ENCODE measurements at places on chromosomes 1 and 21.
A peak's percentile ranks its signal among the peaks of the same experiment; 100 is the strongest.

- no peak for DNase-seq
These were observed 17.2 kb upstream of the GFI1 start for GRCh38 chr1:92503926-92504285.

DNA sequence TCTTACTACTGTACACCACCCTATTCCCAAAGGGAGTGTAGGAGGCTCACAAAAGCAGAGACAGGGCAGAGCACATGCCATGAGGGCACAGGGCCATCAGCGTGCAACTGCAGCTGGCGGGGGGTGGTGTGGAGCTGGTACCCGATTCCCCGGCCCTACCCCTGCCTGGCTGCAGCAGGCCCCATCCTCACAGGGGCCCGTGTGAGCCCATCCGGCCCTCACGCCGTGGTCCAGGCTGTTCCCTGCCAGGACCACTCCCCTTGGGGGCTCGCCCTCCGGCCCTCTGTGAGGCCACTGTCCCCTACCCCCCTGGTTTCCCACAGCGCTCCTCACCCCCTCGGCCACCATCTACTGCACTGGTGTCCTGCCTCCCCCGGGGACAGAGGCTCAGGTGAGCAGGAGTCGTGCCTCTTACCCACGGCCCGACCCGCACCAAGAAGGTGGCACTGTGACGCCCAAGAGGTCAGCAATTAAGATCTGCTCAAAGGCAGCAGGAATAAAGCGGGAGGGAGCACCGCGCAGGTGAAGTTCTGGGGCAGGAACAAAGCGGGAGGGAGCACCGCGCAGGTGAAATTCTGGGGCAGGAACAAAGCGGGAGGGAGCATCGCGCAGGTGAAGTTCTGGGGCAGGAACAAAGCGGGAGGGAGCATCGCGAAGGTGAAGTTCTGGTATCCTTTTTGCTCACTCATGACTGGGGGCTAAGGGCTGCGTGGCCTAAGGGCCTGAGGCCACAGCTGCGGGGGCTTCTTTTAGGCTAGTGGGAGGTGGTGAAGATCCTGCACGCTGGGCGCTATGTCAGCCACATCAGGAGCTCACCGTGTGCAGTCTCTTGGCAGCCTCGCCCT lies 3.9 kb downstream of the POFUT2 start:
- DNase-seq: no peak

DNA sequence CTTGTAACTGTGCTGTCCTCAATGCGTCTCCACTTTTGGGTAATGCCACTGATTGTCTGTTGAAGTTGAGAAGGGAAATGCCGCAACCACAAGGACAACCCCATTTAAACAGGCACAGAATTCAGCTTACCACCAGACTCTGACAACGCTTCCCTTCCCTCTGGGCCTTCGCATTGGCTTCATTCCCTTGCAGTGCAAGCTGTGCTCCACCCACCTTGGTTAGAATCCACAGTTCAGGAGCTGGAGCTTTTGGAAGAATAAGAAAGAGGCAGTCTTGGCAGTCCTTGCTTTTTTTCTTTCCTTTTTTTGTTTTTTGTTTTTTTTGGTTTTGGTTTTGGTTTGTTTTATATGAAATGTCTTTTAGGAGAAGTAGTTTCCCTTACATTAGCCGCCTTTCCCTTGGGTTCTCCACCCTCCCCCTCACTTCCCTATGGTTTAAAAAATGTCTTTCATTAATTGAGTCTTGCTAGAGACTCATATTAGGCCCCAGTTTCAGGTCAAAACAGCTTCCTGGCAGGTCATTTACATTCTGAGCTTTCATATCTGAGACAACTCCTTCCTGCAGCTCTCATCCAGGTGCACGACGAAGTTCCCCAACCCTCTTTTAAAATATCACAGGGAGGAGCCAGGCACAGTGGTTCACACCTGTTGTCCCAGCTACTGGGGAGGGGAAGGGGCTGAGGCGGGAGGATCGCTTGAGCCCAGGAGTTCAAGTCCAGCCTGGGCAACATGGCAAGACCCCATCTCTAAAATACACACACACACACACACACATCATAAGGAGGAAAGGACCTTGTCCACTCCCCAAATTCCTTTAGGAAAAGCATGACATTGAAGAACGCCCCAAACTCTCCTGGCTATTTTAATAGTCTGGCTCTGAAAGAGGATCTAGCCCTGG lies 20.7 kb upstream of the LAX1 start:
- DNase-seq: no peak

GRCh38 chr1:78227705-78228635 lies 182.2 kb downstream of the GIPC2 start:
- DNase-seq: no peak

- no peak for DNase-seq
These were observed 9.1 kb upstream of the MACF1 start for GRCh38 chr1:39195166-39196111.

DNA sequence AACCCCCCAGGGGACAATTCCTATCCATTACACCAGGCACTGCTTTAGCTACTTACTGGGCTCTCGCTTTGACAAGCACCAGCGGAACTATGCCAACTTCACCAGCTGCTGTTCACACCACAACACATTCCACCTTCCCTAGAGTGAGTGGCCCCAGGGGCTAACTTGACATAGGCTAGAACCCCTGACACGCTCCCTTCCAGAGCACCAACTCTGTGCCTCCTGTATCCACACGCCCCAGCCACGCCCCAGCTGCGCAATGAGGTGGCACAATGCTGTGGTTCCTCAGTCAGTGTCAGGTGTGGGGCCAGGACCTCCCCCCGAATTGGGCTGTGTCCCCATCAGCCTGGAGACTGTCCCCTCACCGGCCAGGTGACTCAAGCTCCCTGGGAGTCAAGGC lies 11.7 kb upstream of the FGR start:
- DNase-seq: no peak

GRCh38 chr21:46187261-46187660 lies 3.0 kb upstream of the SPATC1L start:
- no peak for DNase-seq

DNA sequence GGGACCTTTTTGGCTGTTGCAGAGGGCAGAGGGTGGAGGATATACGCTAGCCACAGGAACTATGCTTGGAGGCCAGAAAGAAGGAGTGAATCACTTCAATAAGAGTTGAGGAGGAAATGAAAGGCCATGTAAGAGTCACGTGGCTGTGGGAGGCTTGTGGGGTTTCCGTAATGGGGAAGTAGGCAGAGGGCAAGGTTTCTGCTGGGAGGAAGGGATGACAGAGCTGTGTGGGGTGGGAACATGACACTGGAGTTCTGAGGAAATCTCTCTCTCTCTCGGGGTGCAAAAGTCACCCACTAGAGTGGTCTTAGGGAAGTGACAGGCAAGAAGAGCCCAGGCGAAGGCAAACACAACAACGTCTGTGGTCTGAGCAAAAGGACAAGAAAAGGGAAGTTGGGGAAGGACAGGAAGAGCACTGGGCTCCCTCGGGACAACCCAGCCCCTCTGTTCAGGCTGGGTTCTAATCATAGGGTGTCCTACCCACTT lies 3.9 kb upstream of the CD1C start:
- DNase-seq: peak; percentile 63

GRCh38 chr1:214476986-214477870 lies 74.2 kb downstream of the PTPN14 start:
- DNase-seq: peak; percentile 82

GRCh38 chr1:171418546-171418945 lies 66.8 kb upstream of the PRRC2C start:
- no peak for DNase-seq

- no peak for DNase-seq
These were observed 16.2 kb downstream of the MTOR start for GRCh38 chr1:11245904-11246719.

DNA sequence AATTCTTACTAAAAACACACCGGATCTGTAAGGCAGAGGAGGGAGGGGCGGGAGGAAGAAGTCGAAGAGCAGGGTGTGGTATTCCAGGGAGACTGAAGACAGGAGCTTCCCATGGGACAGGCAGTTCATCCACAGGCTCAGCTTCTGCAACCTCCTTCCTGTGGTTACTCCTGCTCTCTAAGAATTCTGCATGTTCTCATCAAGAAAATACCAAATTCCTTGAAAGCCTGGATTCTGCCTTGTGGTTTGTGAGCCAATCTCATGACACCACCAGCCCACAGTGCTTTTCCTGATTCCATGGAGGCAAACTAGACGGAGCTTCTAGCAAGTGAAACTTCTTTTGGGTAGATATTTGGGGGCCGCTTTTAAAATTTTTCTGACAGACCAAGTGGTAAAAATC lies 1.1 kb upstream of the ST6GALNAC3 start:
- DNase-seq: peak; percentile 77

DNA sequence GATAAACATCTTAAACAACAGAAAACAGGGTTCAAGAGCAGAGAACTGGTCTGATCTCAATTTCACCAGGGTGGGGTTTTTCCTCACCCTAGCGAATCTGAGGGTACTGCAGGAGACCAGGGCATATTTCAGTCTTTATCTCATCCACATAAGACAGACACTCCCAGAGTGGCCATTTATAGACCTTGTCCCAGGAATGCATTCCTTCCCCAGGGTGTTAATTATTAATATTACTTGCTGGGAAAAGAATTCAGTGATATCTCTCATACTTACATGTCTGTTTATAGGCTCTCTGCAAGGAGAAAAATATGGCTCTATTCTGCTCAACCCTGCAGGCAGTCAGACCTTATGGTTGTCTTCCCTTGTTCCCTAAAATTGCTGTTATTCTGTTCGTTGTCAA lies 84.1 kb downstream of the LYPLAL1 start:
- no peak for DNase-seq

- no peak for DNase-seq
These were observed 750.9 kb upstream of the B3GALT2 start for GRCh38 chr1:193937308-193937707.

- no peak for DNase-seq
These were observed 14.4 kb upstream of the XCL1 start for GRCh38 chr1:168561989-168562388.

GRCh38 chr1:178389441-178389840 lies 107.3 kb downstream of the CLEC20A start:
- DNase-seq: no peak

- no peak for DNase-seq
These were observed 17.7 kb downstream of the NMNAT1 start for GRCh38 chr1:9960706-9961562.

DNA sequence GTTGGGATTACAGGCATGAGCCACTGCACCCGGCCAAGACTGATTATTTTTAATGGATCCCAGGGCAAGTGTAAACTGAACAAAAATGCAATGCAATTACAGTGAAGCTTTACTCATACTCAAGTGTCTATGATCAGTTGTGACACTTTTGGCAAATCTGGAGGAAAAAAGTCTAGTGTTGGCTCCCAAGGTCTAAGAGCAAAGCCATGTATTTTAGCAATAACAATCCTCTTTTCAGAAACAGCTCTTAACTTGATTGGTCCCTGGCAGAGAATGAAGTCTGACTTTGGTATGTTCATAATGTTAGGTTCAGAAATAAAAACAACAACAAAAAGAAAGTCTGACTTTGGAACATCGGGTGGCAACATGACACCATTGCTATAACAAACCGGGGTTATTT lies 40.2 kb upstream of the C1orf53 start:
- DNase-seq: no peak

- no peak for DNase-seq
These were observed 7.1 kb upstream of the MATN1 start for GRCh38 chr1:30730346-30731108.

- no peak for DNase-seq
These were observed 382.5 kb downstream of the NEGR1 start for GRCh38 chr1:71899881-71900280.

- no peak for DNase-seq
These were observed 564.1 kb upstream of the PLXNA2 start for GRCh38 chr1:208808301-208808700.

DNA sequence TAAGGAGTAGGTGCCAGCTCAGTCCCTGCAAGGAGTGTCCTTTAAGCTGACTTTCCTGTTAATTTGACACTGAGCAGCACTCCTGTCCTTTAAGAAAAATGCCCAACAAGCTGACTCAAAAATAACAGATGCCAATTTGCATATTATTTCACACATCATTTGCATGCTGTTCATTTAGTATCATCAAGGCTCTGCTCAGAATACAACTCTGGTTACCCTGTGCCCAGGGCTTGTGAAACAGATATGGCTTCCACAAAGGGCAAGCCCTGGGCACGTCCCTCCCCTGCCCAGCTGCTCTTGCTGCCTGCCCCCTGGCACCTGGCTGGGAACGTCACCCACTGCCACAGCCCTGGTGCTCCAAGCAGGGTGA lies 10.3 kb downstream of the KCNN3 start:
- no peak for DNase-seq

GRCh38 chr1:56229186-56229585 lies 350.2 kb downstream of the PLPP3 start:
- no peak for DNase-seq

DNA sequence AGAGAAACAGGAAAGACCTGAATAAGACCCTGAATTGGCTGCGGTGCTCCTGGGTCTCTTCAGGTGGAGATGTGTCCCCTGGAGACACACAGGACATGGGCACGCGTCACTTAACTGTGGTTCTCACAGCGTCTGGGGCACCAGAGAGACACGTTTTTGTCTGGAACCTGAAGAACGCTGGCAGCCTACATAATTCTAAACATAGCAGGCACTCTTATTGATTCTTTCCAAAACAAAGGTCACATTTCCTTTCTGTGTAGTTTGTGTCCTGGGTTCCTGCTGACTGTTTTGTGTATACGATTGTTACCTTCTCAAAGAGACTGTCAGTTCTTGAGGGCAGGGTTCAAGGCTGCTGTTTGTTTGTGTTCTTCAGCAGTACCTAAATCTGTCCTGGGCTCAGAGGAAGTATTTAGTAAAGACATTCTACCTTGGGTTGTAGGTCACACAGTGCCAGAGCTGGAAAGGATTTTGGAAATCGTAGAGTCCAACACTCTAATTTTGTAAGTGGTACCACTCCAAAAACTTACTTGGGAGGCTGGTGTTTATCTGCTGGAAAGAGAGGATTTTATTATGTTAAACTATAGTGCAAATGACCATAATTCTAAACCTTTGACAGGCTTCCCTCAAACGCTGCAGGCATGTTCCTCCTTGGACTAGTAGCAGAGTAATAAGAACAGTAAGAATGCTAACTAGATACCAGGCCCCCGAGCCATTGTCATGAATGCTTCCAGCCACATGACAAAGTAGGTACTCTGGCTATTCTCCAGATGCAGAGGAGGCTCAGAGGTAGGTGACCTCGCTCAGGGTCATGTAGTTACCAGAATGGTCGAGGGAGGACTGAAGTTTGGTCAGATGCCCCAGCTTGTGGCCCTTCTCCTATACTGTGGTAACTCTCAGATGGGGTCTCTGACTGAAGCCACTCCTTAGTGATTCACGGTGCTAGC lies 164.3 kb downstream of the DHRS3 start:
- no peak for DNase-seq

- DNase-seq: no peak
These were observed 171.8 kb downstream of the ACTL8 start for GRCh38 chr1:17926906-17927305.

- no peak for DNase-seq
These were observed 34.4 kb downstream of the WNT4 start for GRCh38 chr1:22108339-22109105.
